ENCODE measurements at places on chromosomes 2 and 18.

DNA sequence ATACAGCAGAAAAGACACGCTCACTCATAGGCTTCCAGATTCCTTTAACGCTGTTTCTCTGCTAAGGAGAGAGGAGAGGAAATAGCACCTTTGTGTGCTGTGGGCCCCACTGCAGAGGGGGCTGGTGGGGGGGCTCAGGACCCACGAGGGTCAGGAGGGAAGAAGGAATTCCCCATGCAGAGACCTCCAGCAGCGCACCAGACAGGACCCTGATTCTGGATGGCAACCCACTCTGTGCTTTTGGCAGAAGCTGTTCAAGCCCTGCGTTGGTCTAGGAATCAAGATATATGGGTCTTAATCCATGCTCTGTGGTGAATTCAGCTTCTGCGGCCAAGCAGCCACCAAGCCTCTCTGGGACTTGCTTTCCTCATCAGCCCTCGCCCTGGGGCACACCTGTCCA, 31.0 kb downstream of the MYCN start:
- DNase-seq = no peak

GRCh38 chr2:156338578-156338977, 6.1 kb upstream of the NR4A2 start:
- no peak for DNase-seq

- no peak for DNase-seq
Measured at GRCh38 chr18:35917043-35917442, 55.4 kb upstream of the RMP24 start.

- no peak for DNase-seq
Measured at GRCh38 chr2:202015471-202015870, 18.2 kb upstream of the FZD7 start.

DNA sequence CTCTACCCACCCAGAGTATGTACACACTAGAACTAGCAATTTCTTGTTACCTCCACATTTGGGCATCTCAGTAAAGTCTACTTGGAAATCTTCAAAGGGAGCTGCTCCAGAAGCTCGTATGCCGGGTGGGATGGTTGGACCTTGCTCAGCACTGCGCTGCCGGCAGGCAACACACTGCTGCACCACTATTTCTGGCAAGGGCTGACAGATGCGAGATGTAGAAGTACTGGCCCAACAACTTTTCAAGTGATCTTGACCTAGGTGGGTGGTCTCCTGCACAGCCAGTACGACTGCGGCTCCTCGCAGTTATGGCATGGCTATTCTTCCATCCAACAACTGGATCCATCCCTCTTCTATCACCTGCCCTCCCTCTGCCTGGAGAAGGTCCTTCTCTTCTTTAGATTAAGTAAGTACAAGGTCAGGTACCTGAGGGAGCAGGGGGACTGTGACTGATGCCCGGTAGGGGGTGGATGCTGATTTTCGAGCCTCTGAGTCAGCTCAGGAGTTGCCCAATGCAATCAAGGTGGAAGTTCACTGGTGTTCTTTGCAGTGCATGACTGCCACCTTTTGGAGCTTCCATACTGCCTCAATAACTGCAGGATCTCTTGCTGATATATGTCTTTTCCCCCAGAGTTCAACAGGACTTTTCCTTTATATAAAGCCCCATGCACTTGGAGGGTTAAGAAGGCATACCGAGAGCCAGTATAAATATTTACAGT, 100.4 kb upstream of the SLC1A4 start:
- DNase-seq = peak; percentile 52

DNA sequence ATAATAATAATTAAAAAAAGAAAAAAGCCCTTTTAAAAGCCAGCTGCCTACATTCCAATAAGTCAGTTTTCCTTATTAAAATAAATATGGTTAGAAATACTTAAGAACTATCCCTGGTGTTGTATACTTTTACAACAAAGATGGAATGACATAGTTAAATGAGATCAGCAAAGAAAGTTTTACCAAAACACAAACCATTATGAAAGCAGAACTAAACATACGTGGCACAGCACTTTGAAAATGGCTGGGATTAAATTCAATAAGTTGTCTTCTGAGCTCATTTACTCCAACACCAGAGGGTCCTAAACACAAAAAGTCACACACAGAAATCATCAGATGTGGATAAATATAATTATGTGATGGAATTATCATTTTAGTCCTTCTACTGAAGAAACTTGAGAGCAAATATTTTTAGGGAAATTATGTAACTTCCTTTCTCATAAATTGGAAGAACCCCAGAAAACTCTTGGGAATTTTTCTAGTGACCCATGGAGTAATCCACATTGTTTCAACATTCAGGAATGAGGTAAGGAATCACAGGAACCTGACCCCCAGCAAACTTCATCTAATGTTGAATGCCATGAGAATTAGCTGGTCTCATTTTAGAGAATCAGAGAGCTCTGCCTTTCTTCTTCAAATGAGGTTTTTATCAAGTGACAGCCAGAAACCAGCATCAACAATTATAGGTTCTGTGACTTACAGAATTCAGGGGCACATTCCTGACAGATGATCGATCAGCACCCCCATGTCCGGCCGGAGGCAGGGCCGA, 11.5 kb upstream of the TMEM237 start:
- peak; percentile 96 for DNase-seq

DNA sequence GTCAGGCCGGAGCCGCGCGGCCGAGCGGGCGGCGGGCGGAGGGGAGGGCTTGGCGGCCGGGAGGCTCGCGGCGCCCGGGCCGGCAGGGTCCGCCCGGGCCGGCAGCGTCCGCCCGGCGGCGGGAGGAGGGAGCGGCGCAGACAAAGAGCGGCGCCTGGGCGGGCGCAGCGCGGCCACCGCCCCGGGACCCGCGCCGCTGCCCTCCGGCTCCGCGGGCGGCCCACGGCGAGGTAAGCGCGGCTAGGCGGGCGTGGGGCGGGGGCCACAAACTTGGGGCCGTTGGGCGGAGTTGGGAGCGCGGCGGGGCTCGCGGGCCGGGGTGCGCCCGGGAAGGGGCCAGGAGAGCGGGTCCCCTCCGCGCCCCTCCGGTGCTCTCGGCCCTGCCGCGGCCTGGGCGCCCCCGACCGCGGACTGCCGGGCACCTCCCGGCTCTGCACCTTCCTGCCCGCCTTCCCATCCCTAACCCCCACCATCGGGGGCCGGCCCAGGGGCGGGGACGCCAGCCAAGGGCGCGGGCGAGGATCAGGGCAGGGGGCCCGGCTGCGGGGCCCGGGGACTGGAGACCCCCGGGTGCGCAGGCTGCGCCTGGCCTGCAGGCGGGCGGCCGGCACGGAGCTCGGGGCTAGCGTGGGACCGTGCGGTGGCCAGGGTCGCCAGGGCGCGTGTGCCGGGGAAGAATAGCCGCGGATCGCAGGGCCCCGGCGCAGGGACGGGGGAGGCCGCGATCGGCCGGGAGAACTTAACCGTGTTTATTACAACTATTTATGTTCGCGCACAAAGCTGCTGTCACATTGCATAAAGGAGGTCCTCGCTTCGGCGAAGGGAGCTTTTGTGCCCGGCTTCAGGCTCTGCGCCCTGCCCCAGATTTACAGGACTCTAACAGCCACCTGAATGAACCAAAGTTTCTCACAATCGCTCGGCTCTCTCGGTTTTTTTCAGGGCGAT, at the start of gene NCK2:
NCK2 (plus strand) TSS at position 4 of the 945 bp plus-strand sequence. CDS start 110,152 bp downstream, outside the sequence.
- DNase-seq = no peak

DNA sequence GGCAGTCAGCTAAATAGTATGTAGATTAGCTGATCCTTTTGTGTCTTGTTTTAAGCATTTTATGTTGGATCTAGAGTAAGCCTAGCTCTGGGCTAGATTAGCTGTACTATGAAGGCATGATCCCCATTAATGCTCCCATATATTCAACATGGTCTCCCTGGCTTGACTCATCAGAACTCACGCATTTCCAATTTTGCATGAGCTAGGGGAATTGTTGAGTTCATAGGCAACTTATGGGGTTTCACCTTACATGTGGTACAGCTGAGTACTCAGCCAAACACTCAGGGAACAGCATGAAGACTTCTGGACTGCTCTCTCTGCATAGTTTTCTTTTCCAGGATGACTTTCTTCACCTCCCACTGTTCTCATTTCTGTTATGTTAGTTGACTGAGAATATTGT, 248.2 kb downstream of the TMX3 start:
- DNase-seq = no peak

DNA sequence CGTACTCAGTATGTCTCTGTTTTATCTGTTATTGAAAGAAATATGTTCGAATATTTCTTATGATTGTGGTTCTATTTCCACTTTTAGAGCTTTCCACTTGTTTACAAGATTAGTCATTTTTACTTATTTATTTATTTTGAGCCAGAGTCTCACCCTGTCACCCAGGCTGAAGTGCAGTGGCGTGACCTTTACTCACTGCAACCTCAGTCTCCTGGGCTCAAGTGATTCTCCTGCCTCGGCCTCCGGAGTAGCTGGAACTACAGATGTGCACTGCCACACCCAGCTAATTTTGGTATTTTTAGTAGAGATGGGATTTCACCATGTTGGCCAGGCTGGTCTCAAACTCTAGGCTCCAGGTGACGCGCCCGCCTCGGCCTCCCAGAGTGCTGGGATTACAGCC, 53.3 kb downstream of the HIBCH start:
- no peak for DNase-seq

DNA sequence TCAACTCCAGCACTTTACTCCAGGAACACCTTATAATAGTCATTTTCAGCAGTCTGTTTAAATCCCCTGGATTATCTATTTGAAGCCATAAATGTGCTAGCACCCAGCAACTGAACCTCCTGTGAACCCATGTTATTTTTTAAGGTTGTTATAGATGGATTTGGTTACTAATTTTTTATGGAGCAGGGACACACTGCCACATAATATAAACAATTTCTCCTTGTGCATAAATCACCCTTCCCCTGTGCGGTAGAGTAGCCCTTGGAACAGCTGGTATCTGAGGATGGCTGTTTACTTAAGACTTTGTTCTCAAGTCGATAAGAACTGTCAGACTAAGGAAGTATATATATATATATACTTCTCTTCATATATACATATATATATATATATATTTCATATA, 367.4 kb downstream of the EPHA4 start:
- DNase-seq = no peak

DNA sequence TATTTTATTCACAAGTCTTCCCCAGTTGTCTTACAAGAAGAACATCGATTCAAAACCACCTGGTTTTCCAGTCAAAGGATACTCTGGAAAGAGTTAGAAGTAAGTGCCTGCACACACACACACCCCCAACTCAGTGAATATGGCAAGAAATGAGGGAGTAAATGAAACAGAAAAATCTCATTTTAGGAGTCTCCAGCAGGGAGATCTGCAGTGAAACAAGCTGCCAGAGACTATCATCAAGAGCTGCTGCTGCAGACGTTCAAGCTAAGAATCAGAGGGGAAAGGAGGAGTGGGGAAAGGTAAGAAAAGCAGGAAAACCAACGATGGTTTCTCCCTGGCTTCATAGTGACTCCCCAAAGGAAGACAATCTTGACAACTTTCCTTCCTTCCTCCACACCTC, 2.4 kb downstream of the ALK start:
- DNase-seq = no peak

DNA sequence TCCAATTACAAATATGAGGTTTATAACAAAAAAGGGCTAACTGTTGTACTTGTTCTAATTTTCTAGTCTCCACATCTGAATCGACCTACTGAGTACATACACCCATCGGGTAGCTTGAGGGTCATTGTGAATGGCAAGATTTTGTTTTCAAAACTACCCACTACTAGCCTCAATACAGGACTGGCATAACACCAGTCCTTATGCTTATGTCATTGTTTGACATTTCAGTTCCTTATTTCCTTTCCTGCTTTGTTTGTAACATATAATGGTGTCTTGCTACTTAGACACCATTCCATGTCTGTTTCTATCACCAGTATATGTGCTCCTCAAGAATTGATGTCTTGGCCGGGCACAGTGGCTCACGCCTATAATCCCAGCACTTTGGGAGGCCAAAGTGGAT, 86.0 kb downstream of the EPHA4 start:
- no peak for DNase-seq

DNA sequence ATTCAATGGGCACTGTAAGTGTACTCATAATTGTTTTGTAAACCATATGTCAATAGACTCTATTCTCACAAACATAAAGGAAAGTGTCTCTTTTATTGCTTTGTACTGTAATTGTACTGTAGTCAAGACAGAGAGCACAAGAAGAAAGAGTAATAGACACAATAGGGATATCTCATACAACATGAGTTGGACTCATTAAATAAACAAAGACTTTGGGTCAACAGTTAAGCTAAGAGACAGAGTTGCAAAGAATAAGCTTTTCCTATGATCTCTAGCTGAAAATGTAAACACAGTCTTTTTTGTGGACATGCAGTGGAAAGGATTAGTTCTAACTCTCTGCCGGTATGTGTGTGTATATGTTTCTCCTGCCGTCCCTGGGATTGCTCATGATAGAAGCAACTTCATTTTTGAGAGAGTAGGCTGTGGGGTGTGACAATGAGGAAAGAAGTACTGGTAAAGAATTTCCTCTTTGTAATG, 13.9 kb upstream of the KYNU start:
- DNase-seq = no peak

DNA sequence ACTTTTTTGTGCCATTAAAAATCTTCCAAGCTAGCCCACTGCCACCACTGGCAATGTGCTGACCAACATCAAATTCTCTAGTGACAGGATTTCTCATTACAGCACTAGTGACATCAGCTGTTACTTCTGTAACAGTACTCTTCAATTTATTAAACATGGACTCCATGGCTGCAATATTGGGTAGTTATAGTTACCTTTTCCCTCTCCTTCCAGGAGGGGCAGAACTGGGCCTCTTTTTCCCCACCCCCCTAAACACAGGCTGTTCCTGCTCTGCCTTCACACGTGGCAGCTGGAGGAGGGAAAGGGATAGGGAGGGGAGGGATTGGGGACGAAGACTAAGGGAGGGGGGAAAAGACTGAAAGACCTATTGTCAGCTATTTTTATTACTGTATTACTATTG, 38.1 kb downstream of the TRAK2 start:
- no peak for DNase-seq

DNA sequence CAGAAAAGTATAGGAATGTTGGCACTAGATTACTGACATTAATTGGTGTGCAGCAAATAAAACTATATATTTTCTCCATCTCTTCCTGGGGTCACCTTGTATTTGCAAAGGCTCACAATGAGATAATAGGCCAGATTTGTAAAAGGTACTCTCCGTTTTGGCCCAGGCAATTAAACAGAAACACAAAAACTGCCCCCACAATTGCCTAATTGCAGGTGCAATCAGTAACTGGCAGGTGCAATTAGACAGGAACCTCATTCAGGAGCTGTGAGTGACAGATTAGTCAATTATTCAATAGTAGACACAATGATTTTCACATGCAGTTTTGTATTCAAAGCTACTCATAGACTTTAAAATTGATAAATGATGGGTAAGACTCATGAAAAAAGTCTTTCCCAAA, 451.4 kb upstream of the ID2 start:
- DNase-seq = no peak

GRCh38 chr2:151792589-151792988, 35.6 kb downstream of the ARL5A start:
- no peak for DNase-seq

All from fibroblast of skin of abdomen (primary cell).